Left lobe of liver (tissue), 2 donors: ENCODE measurements at places on chromosomes 7 and 10.

- peak; percentile 16 for DNase-seq
Observed at GRCh38 chr10:122258136-122259074, 12.7 kb upstream of the BTBD16 start.

- DNase-seq, result no peak
Observed at GRCh38 chr7:35723011-35723410, 28.1 kb upstream of the HERPUD2 start.

- no peak for DNase-seq
Observed at GRCh38 chr7:108838198-108838597, 268.5 kb downstream of the DNAJB9 start.

- no peak for DNase-seq
Observed at GRCh38 chr7:148204639-148205304, 385.8 kb upstream of the C7orf33 start.

- no peak for DNase-seq
Observed at GRCh38 chr10:124010024-124010423, 83.4 kb downstream of the CHST15 start.

DNA sequence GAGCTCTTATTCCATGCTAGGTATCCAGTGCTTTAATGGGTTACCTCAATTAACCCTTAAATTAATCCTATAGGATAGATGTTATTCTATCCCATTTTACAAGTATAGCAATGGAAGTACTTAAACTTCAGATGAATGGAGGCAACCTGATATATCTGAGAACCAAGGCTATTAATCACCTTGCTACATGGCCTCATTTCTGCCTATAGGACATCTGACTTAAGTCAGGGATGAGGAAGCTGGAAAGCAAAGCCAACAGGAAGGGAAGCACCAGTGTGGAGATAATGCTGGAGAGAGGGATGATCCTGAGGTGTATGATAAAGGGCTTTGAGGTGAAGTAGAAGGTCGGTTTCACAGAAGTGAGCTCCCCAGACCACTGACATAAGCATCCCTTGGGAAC lies 132.3 kb downstream of the CHN2 start:
- no peak for DNase-seq

DNA sequence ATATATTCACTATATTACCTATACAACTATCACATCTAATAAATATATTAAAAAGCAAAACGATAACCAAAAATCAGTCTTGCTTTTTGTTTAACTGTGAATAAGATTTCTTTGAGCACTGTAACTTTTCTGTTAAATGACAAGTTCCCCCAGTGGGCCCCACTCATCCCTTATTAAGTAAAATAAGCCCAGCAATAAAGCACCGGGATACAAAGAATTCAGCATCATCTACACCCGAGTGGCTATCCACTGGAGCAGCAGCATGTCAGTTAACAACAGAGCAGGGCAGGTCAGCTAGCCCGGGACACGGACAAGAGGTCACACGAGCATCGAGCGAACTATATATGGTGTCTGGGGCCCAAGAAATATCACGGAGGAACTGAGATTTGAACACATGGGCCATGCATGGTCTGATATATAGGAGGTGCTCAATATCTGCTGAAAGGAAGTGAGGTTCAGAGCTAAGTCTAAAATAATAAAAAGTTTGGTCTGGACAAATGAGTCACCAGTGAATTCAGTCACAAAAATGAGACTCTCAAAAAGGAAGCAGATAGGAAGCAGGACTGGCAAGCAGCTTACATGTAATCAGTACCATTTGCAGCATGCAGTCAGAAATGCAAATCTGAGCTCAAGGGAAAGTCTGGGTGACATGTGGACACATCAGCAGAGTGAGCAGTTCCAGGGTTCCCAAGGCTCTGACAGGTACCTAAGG lies 4.1 kb downstream of the ERCC6 start:
- DNase-seq, result no peak

DNA sequence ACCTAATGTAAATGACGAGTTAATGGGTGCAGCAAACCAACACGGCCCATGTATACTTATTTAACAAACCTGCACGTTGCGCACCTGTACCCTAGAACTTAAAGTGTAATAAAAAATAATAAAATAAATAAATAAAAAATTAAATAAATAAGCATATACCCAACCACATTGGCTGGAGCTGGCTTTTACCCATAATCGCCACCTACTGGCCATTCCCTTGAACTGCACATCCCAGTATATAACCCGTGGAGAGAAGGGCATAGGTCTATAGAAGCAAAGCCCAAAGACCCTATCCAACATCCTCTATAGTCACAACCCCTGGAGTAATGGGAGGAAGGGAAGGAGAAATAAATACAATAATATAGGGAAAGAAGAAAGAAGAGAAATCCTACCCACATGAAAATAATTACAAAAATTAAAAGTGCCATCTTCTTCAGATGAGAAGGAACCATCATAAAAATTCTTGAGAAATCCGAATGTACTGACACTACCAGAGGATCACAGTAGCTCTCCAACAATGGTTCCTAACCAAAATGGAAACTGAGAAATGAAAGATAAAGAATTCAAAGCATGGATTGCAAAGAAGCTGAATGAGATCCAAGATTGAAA lies 65.6 kb downstream of the TWIST1 start:
- no peak for DNase-seq

GRCh38 chr10:85719408-85719807 lies 647.2 kb downstream of the GRID1 start:
- DNase-seq, result no peak

- DNase-seq, result no peak
Observed at GRCh38 chr7:93327006-93327633, 95.0 kb downstream of the VPS50 start.

- DNase-seq, result no peak
Observed at GRCh38 chr7:108000875-108001763, 1.8 kb downstream of the LAMB1 start.

GRCh38 chr7:27992755-27993493 lies 187.7 kb downstream of the JAZF1 start:
- DNase-seq, result no peak

GRCh38 chr10:14200698-14201544 lies 129.8 kb downstream of the FRMD4A start:
- no peak for DNase-seq

DNA sequence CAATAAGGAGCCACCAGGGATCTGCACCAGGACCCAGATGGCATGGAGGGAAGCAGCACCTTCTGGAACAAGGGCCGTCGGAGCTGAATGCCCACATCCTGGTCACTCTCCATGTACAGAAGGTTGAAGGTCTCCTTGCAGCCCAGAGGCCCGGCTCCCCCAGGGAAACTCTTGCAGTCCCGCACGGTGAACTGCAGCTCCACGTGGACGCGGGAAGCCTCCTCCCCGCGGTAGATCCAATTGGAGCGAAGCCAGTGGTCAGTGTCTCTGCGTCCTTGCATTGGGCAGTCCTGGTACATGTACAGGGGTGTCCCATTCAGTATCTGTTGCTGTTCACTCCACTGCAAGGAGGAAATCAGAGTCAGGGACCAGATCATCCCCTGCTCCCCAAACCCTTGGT lies 7.4 kb downstream of the EPHA1 start:
- DNase-seq, result no peak

DNA sequence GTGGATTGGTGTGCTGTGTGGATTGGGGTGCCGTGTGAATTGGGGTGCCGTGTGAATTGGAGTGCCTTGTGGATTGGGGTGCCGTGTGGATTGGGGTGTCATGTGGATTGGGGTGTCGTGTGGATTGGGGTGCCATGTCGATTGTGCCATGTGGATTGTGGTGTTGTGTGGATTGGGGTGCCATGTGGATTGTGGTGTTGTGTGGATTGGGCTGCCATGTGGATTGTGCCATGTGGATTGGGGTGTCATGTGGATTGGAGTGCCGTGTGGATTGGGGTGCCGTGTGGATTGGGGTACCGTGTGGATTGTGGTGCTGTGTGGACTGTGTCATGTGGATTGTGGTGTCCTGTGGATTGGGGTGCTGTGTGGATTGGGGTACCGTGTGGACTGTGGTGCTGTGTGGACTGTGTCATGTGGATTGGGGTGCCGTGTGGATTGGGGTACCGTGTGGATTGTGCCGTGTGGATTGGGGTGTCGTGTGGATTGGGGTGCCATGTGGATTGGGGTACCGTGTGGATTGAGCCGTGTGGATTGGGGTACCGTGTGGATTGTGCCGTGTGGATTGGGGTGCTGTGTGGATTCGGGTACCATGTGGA lies 120.6 kb upstream of the NPS start:
- no peak for DNase-seq

DNA sequence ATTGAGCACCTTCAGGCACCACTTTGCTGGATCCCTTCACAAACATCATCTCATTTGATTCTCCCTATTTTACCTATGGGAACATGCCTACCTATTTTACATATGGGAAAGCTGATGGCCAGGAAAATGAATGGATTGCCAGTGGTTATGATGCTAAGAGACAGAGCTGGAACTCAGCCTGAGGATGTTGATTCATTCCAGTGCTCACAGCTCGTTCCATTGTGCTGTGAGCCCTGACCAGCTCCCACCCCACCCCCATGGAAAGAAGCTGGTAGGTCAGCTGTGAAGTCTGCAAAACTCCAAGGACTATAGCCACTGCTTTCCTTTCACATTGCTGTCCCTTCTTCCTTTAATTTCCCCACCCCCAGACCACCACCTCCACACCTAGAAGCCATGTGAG lies 9.6 kb downstream of the UBTD1 start:
- no peak for DNase-seq

GRCh38 chr7:84058311-84059076 lies 136.1 kb downstream of the SEMA3A start:
- no peak for DNase-seq

DNA sequence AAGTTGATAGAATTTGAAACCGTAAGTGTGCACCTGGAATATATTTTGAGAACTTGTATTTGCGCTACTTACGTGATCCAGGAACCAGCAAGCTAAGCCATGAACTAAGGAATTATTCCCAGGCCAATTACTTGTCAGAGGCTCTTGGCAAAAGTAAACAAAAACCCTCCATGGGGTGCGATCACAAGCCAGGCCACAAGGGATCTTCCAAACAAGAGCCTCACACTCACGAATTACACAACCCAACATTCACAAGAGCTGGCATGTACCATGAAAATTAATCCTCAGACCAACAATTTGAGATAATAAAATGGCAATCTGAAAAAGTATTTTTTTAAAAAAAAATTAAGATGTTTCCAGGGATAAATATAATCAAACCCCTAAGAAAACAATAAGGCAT lies 467.0 kb upstream of the AKR1E2 start:
- DNase-seq, result no peak

DNA sequence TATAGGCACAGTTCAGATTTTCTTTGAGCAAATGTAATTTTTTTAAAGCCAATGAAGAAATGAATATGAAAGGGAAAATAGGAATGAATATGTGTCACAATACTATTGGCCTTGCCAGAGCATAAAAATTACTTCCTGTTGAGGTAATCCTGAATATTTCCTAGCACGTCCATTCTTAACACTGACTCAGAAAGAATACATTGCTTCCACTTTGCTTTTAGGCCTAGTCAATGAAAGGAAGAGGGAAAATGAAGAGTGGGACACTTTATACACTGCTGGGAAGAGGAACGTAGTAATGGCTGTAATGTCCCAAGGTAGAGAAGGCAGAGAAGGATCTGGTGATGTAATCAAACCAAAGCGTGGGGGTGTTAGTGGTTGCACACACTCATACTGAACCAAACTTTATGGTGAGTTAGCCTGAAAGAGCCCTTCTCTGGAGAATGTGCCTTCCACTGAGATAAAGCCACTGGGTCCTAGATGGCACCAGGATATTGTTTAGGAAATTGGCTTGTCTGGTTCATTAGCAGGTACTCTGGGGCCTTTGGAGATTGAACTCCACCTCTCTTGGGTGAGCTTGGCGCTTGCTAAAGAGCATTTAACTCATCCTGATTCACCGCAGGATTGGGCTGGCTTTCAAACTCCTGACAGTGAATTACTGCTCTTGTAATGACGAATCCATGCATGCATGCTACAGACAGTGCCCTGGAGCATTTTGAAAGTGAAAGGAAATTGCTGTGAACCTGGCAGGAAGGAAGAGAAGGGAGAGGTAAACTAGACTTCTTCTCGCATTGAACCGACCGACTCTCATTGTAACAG lies 254.9 kb downstream of the KIAA1217 start:
- peak; percentile 55 for DNase-seq

- no peak for DNase-seq
Observed at GRCh38 chr10:42475168-42476098, 162.9 kb downstream of the ZNF33B start.

DNA sequence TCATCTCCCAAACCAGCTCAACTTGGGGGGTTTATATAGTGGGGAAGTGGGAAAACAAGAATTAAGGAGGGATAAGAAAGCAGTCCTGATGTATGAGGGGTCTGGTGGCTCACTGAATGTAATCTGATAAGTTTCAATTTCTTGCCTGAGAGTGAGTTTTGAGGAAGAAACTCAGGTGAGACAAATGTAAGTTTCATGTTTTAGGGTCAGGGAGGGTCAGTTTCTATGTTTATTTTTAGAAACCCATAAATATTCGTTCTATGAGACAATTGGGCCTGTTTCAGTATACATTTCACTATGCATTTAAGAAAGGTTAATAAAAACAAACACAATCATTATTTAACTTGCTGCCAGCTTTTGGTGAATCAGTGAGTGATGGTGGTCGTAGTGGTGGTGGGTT lies 128.0 kb upstream of the MBL2 start:
- DNase-seq, result no peak

- DNase-seq, result no peak
Observed at GRCh38 chr10:22932626-22933370, 4.9 kb downstream of the ARMC3 start.

- DNase-seq, result no peak
Observed at GRCh38 chr7:7662527-7662926, 22.0 kb downstream of the UMAD1 start.

- DNase-seq, result no peak
Observed at GRCh38 chr7:96629884-96630283, 79.8 kb downstream of the SEM1 start.

GRCh38 chr7:155585532-155585895 lies 39.2 kb upstream of the CNPY1 start:
- no peak for DNase-seq

DNA sequence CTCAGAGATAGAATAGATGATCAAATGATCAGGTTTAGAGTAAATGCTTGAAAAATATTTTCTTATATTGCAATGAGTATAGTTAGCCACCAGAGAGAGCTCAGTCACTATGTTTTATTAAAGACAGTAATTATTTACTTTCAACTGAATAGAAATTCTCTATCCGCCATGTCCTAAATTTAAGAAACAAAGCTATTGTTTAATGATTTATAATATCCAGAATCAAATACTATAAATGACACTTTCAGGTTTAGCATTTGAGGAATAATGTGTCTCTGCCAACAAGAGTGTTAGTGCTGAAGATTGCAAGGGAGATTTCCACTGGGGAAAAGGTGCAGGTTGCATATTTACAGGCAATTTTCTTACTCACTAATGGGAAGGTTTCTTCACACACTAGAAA lies 184.7 kb downstream of the DGKB start:
- DNase-seq, result no peak
